ENCODE measurements at places on chromosomes 5 and 9.

DNA sequence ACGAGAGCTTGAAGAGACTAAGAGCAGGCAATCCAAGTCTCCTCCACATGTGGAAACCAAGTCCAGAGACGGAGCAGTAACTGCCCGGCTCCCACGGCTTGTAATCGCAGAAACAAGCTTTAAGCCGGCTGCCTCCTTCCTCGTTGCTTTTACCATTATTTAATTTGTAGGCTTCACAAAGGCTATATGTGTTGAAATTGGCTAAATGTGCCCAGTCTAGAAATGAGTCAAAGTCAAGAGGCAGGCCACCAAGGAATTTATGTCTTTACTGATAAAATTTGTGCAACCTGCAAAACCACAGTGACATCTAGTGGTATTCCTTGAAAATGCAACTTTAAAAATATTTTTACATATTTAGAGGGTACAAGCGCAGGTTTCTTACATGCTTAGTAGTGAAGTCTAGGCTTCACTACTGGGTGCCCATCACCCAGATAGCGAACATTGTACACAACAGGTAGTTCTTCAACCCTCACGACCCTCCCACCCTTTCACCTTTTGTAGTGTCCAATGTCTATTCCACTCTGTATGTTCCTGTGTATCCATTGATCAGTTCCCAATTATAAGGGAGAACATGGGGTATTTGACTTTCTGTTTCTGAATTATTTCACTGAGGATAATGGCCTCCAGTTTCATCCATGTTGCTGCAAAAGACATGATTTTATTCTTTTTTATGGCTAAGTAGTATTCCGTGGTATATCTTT is 33.5 kb upstream of the EBF1 start:
- no peak for DNase-seq

DNA sequence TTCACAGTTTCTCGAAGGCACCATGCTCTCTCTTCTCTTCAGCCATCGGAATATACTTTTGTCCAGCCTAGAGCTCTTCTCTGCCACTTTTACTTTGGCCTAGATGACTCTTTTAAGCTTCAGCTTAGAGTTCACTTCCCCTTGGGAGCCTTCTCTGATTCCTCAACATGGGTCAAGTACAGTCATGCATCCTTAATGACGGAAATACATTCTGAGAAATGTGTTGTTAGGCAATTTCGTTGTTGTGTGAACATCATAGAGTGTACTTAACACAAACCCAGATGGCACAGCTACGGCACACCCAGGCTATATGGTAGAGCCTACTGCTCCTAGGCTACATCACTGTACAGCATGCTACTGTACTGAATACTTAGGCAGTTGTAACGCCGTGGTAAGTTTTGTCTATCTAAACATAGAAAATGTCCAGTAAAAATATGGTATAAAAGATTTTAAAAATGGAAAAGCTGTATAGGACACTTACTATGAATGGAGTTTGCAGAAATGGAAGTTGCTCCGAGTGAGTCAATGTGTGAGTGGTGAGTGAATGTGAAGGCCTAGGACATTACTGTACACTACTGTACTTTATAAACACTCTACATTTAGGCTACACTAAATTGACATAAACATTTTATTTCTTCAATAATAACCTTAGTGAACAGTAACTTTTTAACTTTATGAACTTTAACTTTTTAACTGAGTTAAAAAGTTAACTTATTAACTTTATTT is 15.1 kb upstream of the TNFSF15 start:
- no peak for DNase-seq

DNA sequence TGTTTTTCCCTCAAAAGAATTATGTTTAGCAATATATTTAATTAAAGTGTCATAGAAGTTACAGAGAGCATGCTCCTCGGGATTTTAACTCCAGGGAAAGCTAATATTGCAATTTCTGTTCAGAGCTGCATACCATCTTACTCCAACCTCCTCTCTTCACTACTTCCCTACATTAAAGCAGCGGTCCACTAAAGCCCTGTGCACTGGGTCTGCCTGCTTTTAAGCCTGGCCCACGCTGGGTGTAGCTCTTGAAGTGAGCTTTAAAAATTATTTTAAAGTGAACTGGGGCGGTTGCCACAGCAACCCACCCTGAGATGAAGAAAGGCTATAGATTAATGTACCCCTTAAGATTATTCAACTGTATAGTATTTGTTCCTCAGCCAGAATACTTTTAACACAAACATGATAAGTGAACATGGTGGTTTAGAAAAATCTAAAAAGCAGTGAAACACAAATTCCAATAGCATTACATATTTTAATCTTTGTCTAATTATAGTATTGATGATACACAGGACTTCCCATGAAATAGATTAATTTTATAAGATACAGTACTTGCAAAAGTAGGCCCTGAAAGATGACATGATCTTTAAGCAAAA is 3.9 kb upstream of the MEF2C start:
- DNase-seq = no peak

- no peak for DNase-seq
Observed at GRCh38 chr5:143064218-143064641, 294.1 kb downstream of the ARHGAP26 start.

GRCh38 chr5:103119070-103119764 is 721 bp downstream of the GIN1 start:
- DNase-seq = no peak

- DNase-seq = no peak
Observed at GRCh38 chr5:137566780-137567179, 67.7 kb upstream of the SPOCK1 start.

GRCh38 chr9:115770521-115770920 is 383.1 kb upstream of the PAPPA start:
- DNase-seq = no peak

DNA sequence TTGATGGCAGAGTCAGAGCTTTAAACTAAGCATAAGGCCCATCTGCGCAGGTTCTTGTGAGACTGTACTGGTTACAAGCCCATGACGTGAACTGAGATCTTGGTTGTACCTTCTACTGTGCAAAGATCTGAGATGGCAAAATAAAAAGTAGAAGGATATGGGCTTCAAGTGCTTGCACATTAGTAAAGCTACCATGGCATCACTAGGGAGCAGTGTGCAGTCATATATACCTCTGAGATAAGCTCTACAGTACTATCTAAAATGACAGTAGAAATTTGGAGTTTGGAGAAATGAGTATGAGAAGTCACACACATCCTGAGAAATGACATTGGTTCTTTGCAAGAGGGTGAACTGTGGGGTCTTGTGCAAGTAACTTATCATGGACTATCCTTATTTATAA is 408.2 kb upstream of the PRR16 start:
- no peak for DNase-seq

Data from stimulated activated CD8-positive, alpha-beta memory T cell treated with anti-CD3 and anti-CD28 coated beads, Interleukin-15, amount 100 ng/mL, for 4 hours (primary cell).